ENCODE measurements at places on chromosomes 1 and 21.
A peak's percentile ranks its signal among the peaks of the same experiment; 100 is the strongest.

GRCh38 chr1:192889082-192889481 is 80.2 kb downstream of the RGS2 start:
- no peak for DNase-seq

- no peak for DNase-seq
Observed at GRCh38 chr1:212396638-212397037, 18.0 kb downstream of the PACC1 start.

DNA sequence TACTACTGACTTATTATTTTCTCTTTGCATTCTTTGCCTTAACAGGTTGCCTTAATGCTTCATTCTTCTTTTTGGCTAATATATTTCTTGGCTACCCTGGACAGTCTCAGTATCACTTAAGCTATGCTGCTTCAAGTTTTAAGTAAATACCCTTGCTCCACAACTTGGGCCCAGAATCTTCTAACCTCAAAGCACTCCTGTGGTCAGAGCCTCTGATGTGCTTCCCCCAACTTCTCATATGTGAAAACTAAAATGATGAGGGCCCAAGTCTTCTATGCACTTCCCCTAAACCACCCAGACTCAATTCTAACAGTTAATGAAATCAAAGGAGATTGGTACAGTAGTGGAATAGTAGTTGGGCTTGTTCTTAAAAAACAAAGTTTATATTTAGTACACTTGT is 314.1 kb downstream of the PLPP3 start:
- DNase-seq: no peak

- DNase-seq: no peak
Observed at GRCh38 chr1:52266507-52266906, 99.5 kb downstream of the CC2D1B start.

DNA sequence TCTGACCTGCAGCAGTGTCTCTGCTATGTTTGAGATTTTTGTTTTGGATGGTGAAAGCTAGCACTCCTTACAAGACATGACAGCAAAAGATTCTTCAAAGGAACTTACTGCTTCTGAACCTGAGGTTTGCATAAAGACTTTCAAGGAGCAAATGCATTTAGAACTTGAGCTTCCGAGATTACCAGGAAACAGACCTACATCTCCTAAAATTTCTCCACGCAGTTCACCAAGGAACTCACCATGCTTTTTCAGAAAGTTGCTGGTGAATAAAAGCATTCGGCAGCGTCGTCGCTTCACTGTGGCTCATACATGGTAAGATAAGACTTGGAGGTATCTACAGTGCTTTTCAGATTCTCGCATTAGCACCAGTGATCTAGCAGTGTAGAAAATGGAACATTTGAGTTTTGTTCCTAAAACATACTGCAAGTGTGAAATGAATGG is 200.2 kb downstream of the PDE4B start:
- no peak for DNase-seq

GRCh38 chr1:916173-917075 is 7.3 kb upstream of the SAMD11 start:
- no peak for DNase-seq

DNA sequence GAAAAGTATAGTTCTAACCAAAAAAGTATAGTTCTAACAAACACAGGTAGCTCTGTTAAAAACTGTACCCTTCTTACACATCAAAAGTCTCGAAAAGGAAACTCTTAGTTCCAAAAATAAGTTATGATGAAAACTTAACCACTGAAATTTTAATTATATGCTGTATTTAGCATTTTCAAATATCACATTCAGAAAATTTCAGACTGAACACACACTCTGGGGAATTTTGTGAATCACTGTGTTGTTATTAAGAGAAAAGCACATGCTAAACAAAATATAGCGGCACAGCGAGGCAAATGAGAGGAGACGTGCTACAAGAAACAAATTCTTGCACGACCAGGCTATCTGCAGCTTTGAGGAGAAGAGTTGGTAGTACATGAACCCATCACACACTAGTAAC is 30.4 kb downstream of the VAV3 start:
- no peak for DNase-seq

- DNase-seq: peak; percentile 9
Observed at GRCh38 chr1:7705048-7705907, 65.8 kb upstream of the VAMP3 start.

Measured in HL-60 (cell line).